GM12864 (cell line): ENCODE measurements at places on chromosomes 12 and 14.

DNA sequence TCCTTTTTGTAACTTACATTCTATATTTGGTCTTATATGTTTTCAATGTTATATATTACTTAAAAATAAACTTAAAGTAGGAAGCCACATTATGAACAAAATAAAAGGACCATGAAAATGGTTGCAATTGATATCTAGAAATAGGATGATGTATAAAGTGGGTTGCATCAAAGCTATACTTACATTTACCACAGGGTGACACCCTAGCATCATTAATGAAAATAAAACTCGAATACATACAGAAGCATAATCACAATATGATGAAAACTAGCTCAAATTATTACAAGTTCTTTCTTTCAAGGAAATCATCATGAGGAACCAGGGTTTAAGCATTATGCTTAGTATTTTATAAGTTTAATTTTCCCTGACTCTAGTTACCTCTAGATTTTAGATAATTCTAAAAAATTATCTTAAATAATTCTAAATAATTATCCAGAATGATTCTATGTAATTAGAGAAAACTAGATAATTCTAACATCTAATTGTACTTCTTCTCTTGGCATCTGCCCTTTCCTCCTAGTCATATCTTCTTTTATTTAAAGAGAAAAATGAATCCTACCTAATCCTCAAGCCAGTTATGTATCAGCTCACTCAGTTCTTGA, 31.2 kb downstream of the TAS2R7 start:
- no peak for DNase-seq

DNA sequence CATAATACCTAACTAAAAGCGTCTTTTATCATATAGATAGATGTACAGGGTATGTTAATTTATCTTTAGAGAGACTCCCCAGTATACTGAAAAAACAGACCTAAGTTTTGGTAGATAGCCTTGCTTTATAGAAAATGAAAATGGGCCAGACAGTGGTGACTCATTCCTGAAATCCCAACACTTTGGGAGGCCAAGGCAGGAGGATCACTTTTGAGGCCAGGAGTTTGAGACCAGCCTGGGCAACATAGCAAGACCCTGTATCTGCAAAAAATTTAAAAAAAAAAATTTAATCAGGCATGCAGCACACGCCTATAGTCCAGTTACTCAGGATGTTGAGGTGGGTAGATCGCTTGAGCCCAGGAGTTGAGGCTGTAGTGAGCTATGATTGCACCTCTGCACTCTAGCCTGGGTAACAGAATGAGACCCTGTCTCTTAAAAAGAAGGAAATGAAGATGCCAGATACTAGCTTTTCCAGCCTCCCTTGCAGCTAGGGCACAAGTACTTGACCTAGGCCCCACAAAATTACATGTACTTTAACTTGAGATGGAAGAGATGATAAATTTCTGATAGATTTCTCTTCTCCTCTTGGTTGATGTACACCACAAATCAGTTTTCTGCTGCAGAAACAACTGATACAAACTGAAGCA, 17.1 kb downstream of the RAP1B start:
- DNase-seq, result no peak

DNA sequence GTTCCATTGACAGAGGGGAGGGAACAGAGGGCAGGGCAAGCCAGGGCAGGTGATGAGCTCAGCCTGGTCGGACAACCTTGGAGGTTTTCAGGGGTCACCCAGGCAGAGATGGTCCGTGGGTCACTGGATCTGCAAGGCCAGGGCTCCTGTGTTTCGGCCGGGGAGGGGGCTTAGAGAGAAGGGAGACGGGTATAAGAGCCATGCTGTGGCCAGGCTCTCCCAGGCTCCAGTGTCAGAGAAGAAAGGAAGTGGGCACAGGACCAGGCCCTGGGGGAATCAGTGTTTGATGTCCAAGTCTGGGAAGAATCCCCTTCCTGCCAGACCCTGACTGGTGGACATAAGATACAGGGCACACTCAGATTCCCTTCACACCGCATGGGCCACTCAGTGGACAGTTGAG, 36.9 kb downstream of the DIO3 start:
- DNase-seq, result no peak

GRCh38 chr14:54854181-54854580, 48.4 kb downstream of the GCH1 start:
- DNase-seq, result no peak

DNA sequence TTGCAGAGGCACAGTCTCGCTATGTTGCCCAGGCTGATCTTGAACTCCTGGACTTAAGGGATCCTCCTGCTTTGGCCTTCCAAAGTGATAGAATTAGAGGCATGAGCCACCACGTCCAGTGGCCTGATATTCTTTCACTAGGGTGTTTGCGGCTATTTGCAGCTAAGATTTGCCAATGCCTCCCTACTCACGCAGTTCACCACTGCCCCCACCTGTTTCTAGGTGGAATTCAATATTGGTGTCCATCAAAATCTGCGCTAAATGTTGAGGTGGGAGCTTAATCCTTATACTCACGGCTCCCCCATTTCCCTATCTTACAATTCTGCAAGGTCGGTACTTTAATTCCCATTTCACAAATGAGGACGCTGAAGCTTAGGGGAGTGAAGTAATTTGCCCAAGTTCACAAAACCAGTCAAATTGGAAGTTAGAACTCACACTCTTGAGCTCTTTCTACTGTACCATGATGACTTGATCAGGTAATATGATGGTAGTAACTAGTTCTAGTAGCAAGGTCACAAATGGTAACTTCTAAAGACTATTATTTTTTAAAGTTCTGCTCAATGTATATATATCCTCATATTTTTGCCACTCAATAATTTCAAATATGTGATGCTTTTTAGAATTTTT, 22.1 kb upstream of the LRRC9 start:
- no peak for DNase-seq

DNA sequence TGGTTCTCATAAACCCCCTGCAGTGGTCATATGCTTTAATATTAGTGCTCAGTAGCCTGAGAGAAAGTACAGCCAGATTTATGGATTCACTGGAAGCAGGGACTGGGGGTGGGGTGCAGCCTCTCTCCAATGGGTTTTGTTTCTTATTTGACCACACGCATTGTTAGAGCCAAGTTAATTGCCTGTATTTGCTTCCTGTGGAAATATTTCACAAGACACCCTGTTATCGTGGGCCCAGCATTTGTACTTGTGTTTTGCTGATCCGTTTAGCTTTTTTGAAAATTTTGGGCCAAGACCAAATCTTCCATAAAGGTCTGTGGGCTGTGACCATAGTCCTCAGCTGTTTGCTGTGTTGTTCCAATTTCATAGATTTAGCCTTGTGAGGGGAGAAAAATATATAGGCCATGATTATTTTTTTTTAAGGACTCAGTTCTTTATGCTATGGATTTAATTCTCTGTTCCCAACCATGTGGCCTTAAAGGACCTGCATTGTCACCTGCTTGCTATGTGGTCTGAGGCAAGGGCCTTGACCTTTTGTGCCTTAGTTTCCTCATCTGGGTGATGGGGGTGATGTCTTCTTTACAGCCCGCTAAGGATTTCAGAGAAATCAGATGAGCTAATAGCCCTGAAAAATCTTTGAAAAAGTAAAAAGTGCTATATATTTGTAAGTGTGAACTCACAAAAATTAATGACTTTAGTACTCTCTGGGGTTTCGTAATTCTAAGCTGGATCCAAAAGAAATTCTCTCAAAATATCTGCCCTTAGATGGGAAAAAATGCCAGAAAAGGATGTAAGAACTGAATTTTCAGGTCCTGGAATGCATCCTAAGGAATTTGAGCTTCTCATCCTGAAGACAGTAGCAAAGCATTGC, 370.2 kb downstream of the DPF3 start:
- DNase-seq, result no peak

DNA sequence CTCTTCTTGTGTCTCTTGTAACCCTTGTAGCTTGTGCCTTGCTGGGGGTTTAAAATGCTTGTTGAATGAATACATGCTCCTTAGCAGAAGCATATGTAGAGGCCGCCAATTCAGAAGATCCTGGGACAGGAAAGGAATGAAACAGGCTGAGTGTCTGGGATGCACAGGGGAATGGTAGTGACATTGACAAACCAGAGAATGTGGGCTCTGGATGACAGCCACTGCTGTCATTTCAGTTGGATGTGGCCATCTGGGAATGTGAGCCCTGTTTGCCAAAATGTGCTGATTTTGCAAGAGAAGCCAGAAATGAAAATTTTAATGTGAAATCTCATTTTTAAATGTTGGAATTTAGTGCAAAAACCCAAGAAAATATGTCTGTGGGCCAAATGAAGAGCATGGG, 136.8 kb downstream of the DACT1 start:
- DNase-seq, result no peak

- DNase-seq, result no peak
Measured at GRCh38 chr12:4448943-4449850, 3.6 kb upstream of the FGF6 start.

DNA sequence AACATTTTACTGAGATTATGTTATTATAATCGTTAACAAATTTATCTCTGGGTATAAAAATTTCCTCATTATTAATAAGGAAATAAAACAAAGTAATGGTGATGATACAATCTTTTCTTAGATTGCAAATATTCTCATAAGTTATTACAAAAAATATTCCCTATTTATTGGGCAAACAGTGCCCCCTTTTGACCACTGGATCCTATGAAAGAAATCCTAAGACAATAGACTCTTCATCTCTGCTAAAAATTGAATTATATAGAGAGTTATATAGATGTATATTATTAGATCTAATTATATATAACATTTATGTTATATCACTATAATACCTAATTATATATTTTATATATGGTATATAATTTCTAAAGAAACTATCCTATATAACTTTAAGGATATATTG, 94.2 kb upstream of the FGD4 start:
- no peak for DNase-seq

GRCh38 chr12:16350682-16351081, 3.2 kb downstream of the MGST1 start:
- DNase-seq, result no peak

GRCh38 chr12:127078577-127079350, 1188.2 kb upstream of the TMEM132C start:
- no peak for DNase-seq

- DNase-seq, result peak; percentile 53
Measured at GRCh38 chr12:124456652-124457152, 110.7 kb downstream of the NCOR2 start.

GRCh38 chr14:104780513-104781030, 15.0 kb downstream of the AKT1 start:
- DNase-seq, result no peak

- DNase-seq, result no peak
Measured at GRCh38 chr12:92784356-92784755, 81.6 kb downstream of the PLEKHG7 start.

- no peak for DNase-seq
Measured at GRCh38 chr12:65238609-65239008, 39.9 kb upstream of the MSRB3 start.

- no peak for DNase-seq
Measured at GRCh38 chr14:97602438-97603117, 805.4 kb downstream of the VRK1 start.

DNA sequence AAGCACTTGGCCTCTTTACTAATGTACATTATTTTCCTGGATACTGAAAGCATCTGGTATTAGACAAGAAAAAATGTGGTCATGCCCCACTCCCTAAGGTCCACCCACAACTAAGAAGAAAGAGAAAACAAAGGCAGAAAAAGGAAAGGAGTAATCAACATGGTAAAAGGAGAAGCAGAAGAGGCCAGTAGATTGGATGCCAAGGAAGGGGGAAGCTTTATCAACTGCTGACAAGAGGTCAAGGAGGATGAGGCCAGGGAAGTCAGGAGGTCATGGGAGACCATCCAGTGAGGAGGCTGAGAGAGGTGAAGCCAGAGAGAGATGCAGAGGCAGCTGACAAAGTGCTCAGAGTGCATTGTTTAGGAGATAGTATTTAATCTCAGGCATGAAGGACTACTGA, 383.5 kb downstream of the ZFP36L1 start:
- DNase-seq, result no peak

GRCh38 chr14:103628684-103629502, at the start of gene KLC1:
KLC1 (plus strand) TSS chr14:103629211; CDS start chr14:103654565, 25,354 bp downstream.
- DNase-seq, result no peak

- no peak for DNase-seq
Measured at GRCh38 chr14:61520576-61520975, 174.7 kb upstream of the HIF1A start.

- no peak for DNase-seq
Measured at GRCh38 chr14:50620341-50620740, 47.8 kb downstream of the SAV1 start.

- DNase-seq, result peak; percentile 60
Measured at GRCh38 chr12:32273063-32273522, 126.3 kb upstream of the FGD4 start.

DNA sequence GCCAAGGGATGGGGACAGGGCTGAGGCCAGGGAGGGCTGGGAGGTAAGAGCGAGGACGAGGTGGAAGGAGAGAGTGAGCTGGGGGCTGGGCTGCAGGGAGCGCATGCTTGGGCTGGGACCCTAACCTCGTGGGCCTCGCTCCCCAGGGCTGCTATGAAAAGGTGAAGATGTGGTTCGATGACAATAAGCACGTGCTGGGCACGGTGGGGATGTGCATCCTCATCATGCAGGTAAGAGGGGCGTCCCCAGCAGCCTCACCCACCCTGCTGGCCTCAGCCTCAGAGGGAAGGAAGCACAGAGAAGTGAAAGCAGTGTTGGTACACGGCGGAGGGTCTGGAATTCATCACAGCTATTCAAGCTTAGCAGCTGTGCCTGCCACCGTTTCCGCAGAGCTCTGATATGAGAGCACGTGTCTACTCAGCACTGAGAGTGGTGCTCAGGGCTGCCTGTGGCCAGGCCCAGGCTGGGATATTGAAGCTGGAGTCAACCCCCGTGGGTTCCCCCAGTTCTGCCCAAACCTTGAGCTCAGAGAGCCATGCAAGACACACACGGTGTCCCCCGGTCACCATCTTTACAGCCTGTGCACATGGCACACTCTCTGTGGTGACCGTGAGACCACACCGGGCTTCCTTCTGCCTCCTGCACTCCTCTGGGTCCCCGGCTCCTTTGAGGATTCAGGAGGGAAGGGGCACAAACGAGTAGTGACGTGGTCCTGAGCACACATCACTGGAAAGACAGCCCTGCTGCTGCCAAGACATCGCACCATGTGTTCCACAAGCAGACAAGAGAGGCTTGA, 204.6 kb downstream of the TSPAN9 start:
- DNase-seq, result no peak

DNA sequence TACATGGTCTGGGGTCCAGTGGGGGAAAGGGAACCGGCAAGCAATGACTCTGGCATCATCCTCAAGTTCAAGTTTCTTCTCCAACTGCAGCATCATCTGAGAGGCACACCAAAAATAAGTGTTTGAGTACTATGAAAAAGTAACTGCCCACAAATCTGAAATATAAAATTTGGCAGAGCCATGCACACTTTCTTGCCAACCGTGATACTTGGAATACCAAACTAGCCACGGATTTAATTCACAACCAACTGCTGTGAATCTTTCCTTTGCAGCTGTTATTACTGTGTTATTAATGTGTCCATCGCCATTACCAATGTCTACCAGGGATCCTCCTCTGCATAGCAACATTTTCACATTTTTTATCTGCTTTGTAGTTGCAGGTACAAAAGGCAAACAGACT, 74.6 kb downstream of the GXYLT1 start:
- no peak for DNase-seq

DNA sequence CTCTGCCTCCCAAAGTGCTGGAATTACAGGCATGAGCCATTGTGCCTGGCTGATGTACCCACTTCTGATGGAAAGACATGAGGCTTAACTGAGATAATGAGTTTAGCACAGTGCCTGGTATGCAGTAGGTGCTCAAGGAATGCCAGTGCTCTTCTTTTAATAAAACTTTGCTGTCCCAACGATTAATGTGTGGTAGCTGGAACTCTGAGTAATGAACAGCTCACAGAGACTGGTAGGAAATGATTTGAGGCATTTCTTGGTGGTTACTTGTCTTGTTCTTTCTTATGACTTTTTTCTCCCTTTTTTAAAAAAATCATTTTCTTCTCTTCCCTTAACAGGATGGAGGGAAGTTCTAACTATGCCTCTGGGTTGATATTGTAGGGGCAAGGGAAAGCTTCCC, 235.7 kb upstream of the PWP1 start:
- no peak for DNase-seq
